Fibroblast of mammary gland (primary cell): ENCODE measurements at places on chromosomes 4 and X.

- DNase-seq: peak; percentile 1
Observed at GRCh38 chr4:138488533-138488932, 246.4 kb upstream of the SLC7A11 start.

- no peak for DNase-seq
Observed at GRCh38 chrX:10676235-10676957, 56.0 kb upstream of the MID1 start.

- DNase-seq: no peak
Observed at GRCh38 chr4:4862071-4862551, 2.6 kb downstream of the MSX1 start.

GRCh38 chr4:17558941-17559708 is 17.9 kb upstream of the LAP3 start:
- DNase-seq: no peak

GRCh38 chrX:149650162-149650561 is 18.6 kb upstream of the TMEM185A start:
- no peak for DNase-seq

- DNase-seq: no peak
Observed at GRCh38 chr4:152202415-152202814, 333.5 kb downstream of the FBXW7 start.

DNA sequence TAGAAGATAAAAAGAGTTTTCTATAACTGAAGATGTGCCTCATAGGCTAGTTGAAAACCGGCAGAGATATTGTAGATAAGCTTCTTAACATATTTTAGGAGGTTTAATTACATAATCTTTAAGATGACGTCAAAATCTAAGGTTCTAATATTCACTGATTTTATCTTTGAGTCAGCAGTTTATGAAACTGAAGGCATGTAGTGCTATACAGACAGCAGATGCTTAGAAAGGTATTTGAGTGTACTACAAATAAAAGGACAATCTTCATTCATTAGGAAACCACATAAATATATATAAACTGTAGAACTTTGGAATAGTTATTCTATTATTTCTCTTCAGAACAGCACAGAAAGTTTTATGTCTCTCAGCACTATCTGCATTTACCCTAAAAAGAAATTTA is 504.8 kb downstream of the IL15 start:
- DNase-seq: no peak

DNA sequence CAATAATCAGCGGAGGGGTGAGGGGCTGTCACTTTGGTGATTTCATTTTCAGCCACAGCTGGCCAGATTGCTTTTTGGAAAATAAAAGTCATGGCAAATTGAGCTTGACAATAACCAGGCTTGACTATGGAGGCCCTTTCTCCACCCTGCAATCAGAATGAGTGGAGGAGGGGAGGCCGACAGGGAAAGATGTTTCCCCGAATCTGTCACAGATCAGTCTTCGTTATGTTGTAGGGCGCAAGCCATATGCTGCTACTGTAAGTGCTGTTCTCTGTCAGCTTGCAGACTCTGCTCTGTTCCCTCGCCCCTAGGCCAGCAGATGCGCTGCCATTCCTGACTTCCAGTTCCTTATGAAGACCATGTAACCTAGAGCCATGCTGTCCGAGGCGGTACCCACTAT is 114.1 kb downstream of the MGST2 start:
- no peak for DNase-seq

- peak; percentile 71 for DNase-seq
Observed at GRCh38 chr4:81052119-81053068, 21.9 kb downstream of the BMP3 start.

GRCh38 chrX:118679290-118679689 is 48.1 kb upstream of the IL13RA1 start:
- no peak for DNase-seq

GRCh38 chr4:37243051-37243450 is 1.5 kb upstream of the NWD2 start:
- DNase-seq: no peak

DNA sequence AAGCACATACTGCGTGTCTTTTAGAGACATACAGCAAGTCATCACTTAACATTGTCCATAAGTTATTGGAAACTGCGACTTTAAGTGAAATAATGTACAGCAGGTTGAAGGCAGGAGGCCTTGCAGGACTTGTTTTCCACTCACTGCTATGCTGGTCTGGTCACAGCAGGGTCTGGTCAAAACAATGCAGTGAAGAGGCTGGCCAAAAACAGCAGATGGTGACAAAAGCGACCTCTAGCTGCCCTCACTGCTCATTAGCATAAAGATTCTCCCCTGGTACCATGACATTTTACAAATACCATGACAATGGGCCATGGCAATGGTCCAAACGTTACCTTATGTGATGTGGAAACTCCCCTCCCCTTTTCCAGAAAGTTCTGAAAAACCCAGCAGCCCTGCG is 1283.6 kb downstream of the FSTL5 start:
- DNase-seq: no peak

- peak; percentile 24 for DNase-seq
Observed at GRCh38 chr4:159003420-159004253, 99.2 kb upstream of the RAPGEF2 start.

GRCh38 chr4:4541040-4541631 is 712 bp downstream of the STX18 start:
- DNase-seq: peak; percentile 69

- no peak for DNase-seq
Observed at GRCh38 chr4:189800545-189801088, 140.1 kb upstream of the FRG1 start.

GRCh38 chrX:39809331-39809730 is 288.4 kb downstream of the BCOR start:
- peak; percentile 86 for DNase-seq

DNA sequence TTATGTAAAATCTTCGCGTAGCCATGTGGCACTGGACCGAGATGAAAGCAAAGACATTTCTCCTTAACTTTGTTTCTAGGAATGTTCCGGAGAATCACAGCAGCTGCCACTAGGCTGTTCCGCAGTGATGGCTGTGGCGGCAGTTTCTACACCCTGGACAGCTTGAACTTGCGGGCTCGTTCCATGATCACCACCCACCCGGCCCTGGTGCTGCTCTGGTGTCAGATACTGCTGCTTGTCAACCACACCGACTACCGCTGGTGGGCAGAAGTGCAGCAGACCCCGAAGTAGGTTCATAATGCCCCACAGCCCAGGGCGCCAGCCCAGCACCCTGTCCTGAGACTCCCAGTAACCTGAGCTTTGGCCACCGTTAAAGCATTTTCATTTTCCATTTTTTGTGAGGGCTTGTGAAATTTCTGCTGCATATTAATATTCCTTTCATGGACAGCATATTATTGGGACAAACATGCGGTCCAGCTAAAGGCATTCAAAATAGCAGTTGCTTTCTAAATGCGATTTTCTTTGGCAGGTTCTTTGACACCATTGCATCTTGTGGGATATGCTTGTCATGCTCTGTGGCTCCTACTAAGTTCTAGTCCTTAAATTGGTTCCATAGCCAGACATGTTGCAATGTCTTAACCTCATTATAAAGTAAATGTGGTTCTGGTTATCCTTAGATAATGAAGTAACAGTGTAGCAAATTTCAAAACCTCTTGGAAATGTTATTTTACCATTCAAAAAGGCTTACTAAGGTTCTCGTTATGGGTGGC is 49.1 kb upstream of the MSANTD1 start:
- DNase-seq: peak; percentile 59

DNA sequence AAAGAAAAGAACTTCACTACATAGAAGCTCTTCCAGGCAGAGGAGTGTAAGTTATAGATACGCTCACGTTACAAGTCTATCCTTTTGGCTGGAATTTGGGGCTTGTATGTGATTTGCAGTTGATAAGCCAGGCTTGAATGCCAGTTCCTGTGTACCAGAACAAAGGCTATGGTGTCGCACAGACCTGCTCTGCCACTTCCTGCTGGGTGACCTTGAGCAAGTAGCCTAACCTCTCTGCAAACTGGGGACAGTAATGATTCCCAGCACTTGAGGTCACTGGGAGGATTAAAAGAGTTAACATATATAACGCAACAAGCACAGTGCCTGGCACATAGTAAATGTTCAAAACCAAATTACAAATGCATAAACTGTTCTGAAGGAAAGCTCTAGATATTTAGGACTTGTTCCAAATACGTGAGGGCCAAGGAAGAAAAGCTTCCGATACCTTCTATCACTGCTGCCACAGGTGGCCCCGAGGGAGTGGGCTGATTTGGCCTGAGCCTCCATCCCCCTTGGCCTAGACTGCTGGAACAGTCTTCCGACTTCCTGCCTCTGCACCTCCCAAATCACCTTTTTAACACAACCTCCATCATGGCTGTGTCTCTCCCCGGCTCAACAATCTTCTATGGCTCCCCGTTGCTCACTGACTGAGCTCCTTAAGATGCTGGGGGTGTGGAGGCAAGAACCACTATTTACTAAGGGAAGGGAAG is 1.3 kb upstream of the SOWAHD start:
- no peak for DNase-seq

DNA sequence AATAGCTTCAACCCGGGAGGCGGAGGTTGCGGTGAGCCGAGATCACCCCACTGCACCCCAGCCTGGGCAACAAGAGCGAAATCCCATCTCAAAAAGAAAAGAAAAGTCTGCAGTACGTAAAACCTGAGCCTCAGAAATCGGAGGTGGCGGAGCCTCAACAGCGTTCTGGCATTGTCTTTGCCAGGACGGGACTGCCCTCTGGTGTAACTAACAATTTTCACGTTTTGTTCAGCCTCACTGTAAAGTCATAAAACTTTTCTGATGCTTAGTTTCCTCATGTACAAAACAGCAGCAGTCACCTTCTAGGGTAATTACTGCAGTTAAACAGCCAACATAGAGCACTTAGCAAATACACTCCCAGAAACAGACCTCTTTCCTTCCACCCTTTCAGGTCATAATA is 121.7 kb downstream of the RBM47 start:
- DNase-seq: no peak

DNA sequence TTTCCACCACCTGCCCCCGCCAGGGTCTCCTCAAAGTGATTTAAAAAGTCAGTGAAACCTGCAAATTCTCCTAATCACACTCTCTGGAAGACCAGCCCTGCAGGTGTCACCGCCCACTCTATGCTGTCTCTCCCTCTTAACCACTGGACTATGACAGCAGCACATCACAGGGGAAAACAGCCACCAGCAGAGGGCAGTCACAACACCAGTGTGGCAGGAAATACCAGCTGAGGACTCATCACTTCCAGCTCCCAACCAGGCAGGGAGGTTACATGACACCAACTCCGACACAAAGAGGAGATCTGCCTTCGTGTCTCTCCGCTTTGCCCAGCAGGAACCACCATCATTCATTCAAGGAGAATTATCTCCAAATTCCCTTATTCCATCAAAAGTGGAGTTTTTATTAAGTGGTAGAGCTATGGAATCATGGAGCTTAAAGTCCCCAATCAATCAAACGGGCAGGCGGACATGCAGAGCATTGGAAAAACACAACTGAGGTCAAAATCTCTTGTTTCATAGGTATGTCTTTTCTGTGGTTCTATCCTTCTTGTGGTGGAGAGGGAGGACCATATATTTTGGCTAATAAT is 91.3 kb downstream of the NSUN7 start:
- DNase-seq: peak; percentile 81

DNA sequence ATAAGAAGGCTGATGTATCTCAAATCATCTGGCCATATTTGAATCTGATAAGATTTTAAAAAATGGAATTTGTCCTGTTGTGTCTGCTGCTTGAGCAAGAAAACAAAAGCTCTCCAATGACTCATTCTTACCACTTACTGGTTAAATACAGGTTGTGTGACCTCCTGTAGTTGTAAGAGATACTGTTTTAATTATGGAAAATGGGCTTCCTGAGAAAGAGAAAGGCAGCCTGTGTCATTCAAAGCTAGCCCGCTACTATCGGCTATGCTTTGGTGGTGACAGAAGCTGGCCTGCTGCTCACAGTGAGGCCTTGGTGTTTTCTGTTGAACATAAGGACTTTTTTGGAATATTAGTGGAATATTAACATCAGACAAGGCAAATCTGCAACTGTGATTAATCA is 1722.1 kb upstream of the PCDH10 start:
- DNase-seq: no peak

GRCh38 chr4:62117886-62118285 is 917.8 kb downstream of the ADGRL3 start:
- no peak for DNase-seq

- DNase-seq: no peak
Observed at GRCh38 chrX:71107762-71108360, 1.3 kb upstream of the CXorf65 start.

DNA sequence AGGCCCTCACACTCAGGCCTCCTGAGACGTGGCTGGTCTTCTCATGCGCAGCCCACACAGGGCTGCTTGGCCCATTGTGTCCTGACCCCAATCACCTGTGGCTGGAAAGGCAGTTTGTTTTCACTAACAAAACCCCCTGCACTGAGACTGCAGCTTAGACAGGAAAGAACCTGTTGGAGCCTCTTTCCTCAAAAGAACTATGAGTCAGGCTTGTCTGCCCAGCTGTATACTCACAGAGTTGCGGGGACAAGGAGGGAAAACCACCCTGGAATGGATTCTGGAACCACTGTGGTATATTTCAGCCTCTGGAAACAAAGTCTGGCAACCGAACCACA is 5.2 kb upstream of the TMEM156 start:
- no peak for DNase-seq
